ENCODE measurements at places on chromosomes 2 and 18.

DNA sequence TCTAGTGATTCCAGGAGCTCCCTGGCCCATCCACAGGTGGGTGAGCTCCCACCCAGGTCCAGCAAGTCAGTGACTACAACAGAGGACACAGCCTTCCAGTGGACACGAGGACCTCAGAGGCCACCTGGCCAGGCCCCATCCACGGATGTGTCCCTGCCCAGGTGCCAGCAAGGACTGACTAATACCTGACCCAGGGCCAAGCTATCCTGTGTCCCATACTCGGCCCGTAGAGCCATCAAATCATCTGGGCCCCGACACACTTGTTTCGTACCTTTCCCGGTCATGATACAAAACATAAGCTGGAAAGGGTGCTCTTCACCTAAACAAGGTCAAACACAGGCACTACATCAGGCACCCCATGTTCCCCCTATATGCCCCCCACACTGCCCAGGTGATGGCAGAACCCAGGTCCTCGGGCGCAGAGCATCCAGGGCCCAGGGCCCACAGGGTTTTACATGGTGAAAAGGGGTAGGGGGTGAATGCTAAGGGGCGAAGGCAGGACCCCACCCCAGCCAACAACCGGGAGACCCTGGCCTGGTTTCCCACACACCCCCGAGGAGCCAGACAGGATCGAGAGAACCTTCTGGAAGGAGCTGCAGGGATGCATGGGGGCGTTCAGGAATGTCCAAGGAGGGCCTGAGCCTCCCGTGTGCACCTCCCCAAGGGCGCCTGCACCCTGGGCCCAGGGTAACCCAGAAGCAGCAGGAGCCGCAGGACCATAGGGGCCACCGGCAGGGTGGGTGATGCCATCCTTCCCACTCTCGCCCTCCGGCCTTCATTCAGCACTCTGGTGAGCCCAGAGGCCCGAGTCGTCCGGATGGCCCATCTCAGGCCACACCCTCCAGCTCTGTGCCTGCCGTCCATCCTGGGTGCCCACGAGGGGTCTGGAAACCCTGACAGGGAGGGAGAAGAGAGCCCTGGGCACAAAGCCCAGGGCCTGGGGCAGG is 94.3 kb downstream of the HDAC4 start:
- no peak for DNase-seq

DNA sequence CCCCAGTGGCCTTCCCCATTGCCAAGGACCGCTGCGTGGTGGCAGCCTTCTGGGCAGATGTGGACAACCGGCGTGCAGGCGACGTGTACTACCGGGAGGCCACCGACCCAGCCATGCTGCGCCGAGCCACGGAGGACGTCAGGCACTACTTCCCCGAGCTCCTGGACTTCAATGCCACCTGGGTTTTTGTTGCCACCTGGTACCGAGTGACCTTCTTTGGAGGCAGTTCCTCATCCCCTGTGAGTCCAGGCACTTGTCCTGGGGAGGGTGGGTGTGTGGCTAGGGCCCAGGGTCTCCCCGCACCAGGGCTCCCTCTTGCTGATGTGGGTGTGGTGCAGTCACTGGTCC is 31.9 kb downstream of the SNED1 start:
- no peak for DNase-seq

GRCh38 chr18:24543795-24544498 is 83.5 kb downstream of the HRH4 start:
- DNase-seq, result no peak

- DNase-seq, result no peak
Measured at GRCh38 chr2:111167076-111167862, 46.6 kb downstream of the BCL2L11 start.

DNA sequence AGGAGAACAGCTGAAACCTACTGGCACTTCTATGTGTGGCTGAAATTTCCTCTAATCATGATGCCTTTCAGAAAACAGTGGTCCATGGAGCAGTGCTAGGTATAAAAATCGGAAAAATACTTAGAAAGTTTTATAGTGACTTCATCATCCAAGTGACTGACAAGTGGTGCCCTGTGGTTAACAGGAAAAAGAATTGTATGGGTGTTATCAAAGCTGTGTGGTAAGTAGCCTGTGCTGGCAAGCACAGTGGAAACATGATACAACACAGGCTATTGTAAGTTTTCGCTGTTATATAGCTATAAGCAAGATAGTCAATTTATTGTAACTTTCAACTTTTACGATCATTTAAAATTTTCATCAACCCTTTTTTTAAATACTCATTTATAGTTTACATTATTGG is 1599.7 kb upstream of the ZEB2 start:
- DNase-seq, result no peak

- no peak for DNase-seq
Measured at GRCh38 chr18:5461041-5461440, 82.8 kb downstream of the EPB41L3 start.

GRCh38 chr2:75549401-75550253 is 11.1 kb downstream of the EVA1A start:
- no peak for DNase-seq

GRCh38 chr2:201933792-201934237 is 99.8 kb upstream of the FZD7 start:
- DNase-seq, result no peak

- DNase-seq, result no peak
Measured at GRCh38 chr2:26095758-26096157, 61.9 kb downstream of the RAB10 start.

DNA sequence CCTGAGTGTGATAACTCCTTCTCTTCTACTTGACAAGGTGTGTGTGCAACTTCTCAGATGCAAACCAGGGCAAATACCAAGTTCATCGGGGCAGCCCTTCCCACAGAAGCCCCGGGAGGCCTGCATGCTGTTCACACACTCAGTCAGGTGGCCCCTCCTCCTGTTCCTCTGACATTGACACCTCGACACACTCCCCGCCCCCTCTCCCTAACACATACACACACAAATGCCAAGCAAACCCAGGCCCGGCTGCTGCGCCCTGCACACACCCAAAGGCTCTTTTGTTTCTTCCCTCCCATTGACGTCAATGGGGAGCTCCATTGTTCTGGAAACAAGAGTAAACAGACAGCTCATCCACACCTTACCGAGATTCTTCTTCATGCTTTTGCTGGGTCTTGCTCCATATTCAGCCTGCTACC is 1.7 kb upstream of the PER2 start:
- DNase-seq, result peak; percentile 30

GRCh38 chr2:39494784-39495251 is 57.7 kb upstream of the MAP4K3 start:
- no peak for DNase-seq

GRCh38 chr2:171529914-171530313 is 7.6 kb downstream of the CYBRD1 start:
- DNase-seq, result no peak

DNA sequence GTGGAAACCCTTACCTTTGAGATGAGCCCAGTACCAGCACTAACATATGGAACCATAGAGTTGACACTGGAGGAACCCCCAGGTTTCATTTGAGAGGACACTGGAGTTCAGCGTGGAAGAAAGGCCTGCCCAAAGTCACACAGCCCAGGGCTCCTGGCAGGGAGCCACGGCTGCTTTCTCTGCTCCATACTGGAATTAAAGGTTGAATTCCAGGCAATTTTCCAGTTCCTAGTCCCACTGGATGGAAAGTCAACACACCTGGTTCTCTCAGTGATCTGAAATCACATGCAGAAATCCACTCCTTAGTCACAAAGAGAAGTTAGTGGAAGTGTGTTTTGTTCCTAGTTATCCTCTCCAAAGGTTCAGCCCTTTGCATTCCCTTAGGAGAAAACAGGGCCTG is 336.1 kb upstream of the SKOR2 start:
- DNase-seq, result no peak

GRCh38 chr2:85826990-85827878 is 61.6 kb downstream of the ST3GAL5 start:
- DNase-seq, result peak; percentile 83

DNA sequence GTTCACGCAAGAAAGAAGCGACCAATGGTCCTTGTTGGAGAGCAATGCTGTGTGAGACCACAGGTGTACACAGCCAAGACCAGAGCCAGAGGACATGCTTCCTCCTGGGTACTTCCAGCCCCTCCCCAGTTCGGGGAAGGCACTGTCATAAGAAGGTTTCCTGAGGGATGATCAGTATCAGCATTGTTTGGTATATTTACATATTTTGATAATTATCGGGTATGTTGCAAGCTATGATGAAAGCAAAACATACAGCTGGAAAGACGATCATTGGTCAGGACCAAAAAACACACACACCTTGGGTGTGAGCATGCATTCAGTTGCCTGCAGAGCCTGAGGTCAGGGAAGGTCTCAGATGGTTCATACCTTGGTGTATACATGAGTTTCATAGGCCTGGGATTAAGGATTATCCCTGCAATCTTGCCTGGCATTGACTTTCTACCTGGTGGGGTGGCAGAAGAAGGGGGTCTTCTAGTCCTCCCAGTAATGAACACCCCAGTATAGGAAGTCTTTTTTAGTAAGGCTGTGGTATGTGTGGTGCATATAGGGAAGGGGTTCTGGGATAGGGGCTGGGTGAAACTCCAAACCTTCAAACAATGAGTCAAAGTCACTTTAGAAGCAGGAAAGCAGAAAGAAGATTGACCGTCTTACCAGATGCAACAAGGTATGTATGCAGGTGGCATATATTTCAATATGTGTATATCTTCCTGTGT is 2.9 kb downstream of the SERPINB2 start:
- no peak for DNase-seq

- DNase-seq, result no peak
Measured at GRCh38 chr2:189348369-189348768, 92.9 kb upstream of the WDR75 start.
